ENCODE measurements at places on chromosomes 7 and 10. TPM values are rescaled to one million over a fixed set of nuclear protein-coding genes. Genes with fewer than 3 reads are reported as not detected.
A peak's percentile ranks its signal among the peaks of the same experiment; 100 is the strongest.

The TLL2 gene
- 0.75 TPM for total RNA-seq

The EPHA1 gene
- total RNA-seq = 4.5 TPM

GRCh38 chr7:158064631-158065030 lies 523.0 kb downstream of the PTPRN2 start:
- peak; percentile 55 for DNase-seq
- no peak overlapping the region for H3K27ac ChIP-seq
- no peak overlapping the region for H3K4me3 ChIP-seq
- peaks cover 32% of the 10 kb centered on the region for H3K27me3 ChIP-seq
- H3K36me3 ChIP-seq = no peaks in the 10 kb centered on the region
- H3K4me1 ChIP-seq = no peaks in the 10 kb centered on the region

- no peaks in the 10 kb centered on the region for H3K27me3 ChIP-seq
- peaks cover 25% of the 10 kb centered on the region for H3K4me1 ChIP-seq
- peak overlapping the region; percentile 62 for H3K27ac ChIP-seq
- no peak overlapping the region for H3K4me3 ChIP-seq
Observed at GRCh38 chr10:13990392-13990805, 340.3 kb downstream of the FRMD4A start.

GRCh38 chr7:31327071-31327470 lies 13.5 kb downstream of the NEUROD6 start:
- DNase-seq = no peak
- H3K36me3 ChIP-seq = no peaks in the 10 kb centered on the region
- H3K4me1 ChIP-seq = no peaks in the 10 kb centered on the region

GRCh38 chr10:127863231-127863825 lies 29.4 kb downstream of the CLRN3 start:
- H3K27me3 ChIP-seq = no peaks in the 10 kb centered on the region
- H3K36me3 ChIP-seq = no peaks in the 10 kb centered on the region
- no peak overlapping the region for H3K27ac ChIP-seq

- no peak overlapping the region for H3K4me3 ChIP-seq
- no peaks in the 10 kb centered on the region for H3K27me3 ChIP-seq
- no peak for DNase-seq
- H3K4me1 ChIP-seq = peaks cover 39% of the 10 kb centered on the region
- no peaks in the 10 kb centered on the region for H3K36me3 ChIP-seq
Observed at GRCh38 chr7:36984710-36985312, 260.5 kb upstream of the AOAH start.

GRCh38 chr7:130297628-130298543 lies 4.9 kb downstream of the CPA4 start:
- no peaks in the 10 kb centered on the region for H3K36me3 ChIP-seq
- H3K27ac ChIP-seq = no peak overlapping the region
- H3K4me1 ChIP-seq = no peaks in the 10 kb centered on the region
- no peak for DNase-seq
- H3K4me3 ChIP-seq = no peak overlapping the region
- H3K27me3 ChIP-seq = no peaks in the 10 kb centered on the region
